ENCODE measurements at places on chromosomes 1 and 21. TPM values are rescaled to one million over a fixed set of nuclear protein-coding genes. Genes with fewer than 3 reads are reported as not detected.

DNA sequence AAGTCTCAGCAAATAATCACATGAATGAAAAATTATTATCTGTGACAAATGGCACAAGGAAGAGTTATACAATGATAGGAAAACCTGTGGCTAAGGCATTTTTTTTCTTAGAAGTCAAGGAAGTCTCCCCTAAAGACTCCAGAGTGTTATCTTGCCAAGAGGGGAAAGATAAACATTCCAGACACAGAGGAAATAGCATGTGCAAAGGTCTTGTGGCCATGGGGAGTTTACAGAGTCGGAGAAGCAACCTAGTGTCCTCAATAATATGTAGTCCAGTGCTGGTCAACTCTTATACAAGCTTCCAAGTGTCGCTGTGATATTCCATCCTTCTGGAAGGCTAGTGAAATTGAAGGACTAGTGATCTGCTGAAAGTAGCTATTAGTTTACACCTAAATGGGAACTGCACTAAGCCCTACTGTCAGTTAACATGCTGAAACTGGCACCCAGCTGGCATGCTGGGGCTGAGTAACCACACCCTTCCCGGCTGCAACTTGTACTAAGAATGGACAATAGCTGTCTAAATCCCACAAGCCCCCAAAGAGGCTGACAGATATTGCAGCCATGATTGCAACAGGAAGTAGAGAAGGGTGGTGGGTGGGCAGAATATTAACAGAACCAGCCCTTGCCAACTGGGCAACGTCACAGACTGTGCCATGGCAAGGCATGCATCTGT, 11.5 kb upstream of the ATP1B1 start:
- no peak for DNase-seq

DNA sequence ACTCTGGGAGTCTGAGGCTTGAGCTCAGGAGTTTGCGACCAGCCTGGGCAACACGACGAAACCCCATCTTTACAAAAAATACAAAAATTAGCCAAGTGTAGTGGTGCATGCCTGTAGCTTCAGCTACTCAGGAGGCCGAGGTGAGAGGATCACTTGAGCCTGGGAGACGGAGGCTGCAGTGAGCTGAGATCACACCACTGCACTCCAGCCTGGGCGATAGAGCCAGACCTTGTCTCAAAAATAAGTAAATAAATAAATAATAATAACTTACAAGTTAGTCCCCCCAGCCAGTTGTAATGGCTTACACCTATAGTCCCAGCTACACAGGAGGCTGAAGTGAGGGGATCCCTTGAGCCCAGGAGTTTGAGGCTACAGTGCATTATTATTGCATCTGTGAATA, 21.7 kb upstream of the BTG2 start:
- no peak for DNase-seq

- no peak for DNase-seq
Measured at GRCh38 chr1:180500689-180501088, 1.7 kb downstream of the ACBD6 start.

GRCh38 chr1:239893127-239893731, 198.5 kb upstream of the FMN2 start:
- no peak for DNase-seq

DNA sequence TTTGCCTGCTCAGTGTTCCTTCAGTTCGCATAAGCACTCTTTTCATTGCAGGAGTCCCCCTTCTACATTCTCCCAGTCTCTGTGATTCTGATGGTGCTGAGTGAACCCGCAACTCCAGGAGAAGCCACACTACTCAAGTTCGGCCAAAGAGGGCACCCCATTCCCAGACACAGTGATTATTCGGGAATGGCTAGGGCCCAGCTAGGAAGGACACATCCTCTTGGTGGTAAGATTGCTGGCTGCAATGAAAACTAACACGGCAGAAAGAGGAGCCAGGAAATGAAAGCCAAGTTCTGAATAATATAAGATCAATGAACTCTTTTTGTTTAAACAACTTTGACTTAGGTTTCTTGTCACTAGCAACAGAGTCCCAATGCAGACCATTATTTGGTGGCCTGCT, 14.9 kb downstream of the CREG1 start:
- no peak for DNase-seq

- DNase-seq, result no peak
Measured at GRCh38 chr1:9850442-9851162, 26.8 kb upstream of the CLSTN1 start.

- peak; percentile 13 for DNase-seq
Measured at GRCh38 chr1:144101397-144102045, 129.7 kb upstream of the FAM72C start.

DNA sequence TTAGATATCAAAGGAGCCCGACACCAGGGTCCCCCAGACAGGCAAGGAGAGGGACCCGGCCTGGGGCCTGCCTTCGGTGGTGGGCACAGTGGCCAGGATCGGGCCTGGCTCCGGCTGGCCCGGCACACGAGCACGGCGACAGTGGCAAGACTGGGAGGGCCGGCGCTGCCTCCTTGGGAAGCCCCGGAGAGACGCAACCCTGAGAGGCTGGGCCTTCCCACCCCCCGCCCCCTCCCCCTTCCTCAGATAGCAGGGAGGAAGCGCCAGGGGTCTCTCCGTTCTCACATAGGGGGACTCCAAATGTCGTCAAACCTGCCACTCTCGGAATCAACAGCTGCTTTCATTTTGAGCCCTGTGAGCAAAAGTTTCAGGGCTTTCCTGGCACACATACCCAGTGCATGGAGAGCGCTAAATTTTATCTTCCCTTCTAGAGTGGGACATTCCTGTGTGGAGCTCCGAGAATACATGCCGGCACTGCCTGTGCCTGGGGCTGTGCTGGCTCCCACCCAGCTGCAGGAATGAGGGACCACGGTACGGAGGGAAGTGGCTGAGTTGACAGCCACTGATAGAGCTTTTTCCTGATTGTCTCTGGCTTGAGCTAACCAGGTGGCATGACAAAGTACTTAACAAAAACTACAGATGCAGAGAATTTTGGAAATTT, 62.4 kb downstream of the CD247 start:
- DNase-seq, result peak; percentile 58

GRCh38 chr1:66438062-66438461, 95.9 kb upstream of the SGIP1 start:
- DNase-seq, result no peak

GRCh38 chr1:36689992-36690391, 207.3 kb upstream of the CSF3R start:
- no peak for DNase-seq

DNA sequence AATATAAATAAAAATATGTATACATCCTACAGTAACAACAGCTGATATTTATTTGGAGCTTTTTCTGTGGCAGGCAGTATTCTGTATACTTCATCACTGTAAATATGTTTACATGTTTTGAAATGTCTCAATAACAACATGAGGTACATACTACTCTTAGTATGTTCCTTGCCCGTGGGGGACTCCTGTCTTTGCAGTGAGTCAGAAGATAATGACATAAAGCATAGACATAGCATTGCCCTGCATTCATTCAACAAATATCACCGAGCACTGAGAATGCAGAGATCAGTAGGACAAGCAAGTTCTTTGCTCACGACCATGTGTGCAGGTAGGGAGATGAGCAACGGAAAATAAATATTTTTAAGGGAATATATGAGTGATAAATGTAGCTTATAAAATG, 246.5 kb downstream of the LTN1 start:
- DNase-seq, result no peak

DNA sequence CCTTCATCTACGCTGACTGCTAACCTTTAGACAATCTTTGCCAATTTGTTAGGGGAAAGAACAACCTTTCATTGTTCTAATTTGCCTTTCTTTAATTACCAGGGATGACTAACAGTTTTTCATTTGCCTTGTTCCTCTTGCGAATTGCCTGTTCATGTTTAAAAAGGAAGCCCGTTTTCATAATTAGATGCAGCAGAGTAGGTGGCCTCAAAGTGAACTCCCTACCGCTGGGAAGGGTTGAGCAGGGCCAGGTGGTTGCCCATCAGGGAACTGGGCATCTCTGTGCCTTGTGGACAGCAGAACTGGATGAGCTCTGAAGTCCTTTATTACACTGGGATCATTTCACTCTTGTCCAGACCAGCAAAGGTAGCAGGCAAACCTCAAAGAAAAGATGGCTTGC, 59.0 kb downstream of the HIVEP3 start:
- no peak for DNase-seq

DNA sequence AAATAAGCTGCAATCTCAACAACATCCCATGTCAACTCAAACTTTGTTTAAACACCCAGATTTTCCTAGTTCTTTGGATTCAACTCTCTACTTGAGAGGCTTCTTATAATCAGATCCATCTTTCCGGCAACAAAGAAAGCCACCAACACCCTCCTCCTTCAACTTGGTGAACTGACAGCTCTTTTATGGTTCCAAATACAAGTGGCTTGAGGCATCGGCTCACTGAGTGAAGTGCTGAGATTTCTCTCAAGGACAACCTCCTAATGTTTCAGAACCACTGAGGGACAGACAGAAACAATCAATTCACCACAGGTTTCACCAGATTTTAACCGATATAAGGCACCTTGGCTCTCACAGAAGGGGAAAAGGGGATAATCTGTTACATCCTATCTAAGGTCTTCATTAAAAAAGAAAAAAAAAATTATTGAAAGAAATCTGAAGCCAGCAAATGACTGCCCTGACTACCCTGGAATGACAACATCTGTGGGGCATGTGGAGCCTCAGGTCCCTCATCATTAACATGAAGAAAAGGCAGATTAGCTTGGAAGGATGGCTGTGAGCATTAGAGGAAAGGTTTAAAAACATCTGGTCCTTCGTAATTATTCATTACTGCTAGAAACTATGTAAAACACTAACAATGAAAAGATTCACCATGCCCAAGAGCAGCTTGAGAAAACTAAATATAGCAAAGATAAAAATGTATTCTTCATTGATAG, 50.9 kb downstream of the PTPN14 start:
- no peak for DNase-seq

DNA sequence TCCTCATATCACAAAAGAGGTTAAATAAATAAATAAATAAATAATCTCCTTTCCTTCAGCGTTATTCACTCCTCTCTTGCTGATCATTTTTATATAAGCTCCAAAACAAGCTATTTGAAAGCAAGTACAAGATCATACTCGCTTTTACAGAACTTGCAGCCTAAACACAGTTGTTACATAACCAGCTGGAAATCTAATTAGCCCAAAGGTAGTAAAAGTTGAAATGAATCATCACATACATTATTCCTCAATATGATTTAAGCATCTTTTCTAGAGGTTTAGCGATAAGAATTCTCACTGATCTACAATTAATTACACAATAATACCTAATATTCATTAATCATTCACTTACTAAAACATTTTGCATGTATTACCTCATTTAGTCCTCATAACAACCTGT, 160.2 kb downstream of the COP1 start:
- DNase-seq, result no peak

DNA sequence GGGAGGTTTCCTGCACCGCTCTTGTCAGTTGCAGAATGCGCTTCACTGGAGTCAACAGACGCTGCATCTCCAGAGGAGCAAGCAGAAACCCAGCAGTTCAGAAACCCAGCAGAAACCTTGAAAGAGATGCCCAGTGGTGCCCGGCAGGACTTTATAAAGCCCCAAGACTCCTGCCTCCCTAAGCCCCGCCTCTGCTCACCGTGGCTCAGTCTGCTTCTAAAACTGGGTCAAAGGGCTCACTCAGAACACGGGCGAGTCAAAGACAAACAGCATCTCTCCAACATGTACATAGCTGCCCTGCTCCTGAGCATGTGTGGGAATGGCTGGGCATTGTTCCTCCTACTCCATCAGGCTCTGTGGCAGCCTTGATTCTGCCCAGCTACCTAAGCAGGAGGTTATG, at the start of gene HMGCS2:
TSS of gene HMGCS2 (minus strand) at position 128 of the 400 bp plus-strand sequence. CDS start at position 67, 61 bp downstream.
- no peak for DNase-seq

- DNase-seq, result no peak
Measured at GRCh38 chr1:209870151-209870831, 42.5 kb downstream of the UTP25 start.

DNA sequence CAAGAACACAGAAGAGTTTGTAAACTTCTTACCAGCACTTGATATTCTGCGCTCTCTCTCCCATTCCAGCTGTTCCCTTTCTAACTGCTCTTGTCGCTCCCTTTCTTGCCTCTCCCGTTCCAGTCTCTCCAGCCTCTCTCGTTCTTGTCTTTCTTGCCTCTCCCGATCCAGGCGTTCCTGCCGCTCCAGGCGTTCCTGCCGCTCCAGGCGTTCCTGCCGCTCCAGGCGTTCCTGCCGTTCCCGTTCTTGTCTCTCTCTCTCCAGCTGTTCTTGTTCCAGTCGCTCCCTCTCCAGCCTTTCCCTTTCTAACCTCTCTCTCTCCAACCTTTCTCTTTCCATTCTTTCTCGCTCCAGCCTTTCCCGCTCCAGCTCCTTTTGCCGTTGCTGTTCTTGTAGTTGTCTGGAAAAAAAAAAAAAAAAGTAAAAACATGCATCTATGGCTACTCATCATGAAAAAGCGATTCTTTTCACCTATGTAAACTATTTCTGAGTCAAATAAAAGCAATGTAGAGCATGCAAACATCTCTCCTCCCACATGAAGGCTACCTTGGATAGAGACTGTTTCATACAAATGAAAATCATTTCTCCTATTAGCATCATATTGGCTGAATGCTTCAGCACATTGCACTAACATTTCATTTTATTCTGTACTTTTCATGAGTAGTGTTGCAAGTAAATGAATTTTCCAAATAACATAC, 91.5 kb upstream of the LBR start:
- no peak for DNase-seq

DNA sequence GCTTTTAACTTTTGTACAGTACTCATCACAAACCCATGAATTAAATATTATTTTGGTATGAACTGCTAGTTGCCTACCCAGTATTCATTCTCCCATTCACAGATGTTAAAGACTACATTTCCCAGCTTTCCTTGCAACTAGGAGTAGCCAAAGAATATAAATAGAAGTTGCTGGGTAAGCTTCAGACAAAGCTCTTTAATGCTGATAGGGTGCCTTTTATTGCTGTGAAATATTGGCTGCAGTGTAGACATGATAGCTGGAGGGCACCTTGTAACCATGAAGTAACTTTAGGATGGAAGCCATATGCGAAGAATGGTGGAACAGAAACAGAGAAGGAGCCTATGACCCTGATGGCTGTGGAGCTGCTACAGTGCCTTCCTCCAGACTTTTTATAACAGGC, 16.7 kb downstream of the JUN start:
- no peak for DNase-seq

GRCh38 chr21:31157756-31158155, 119.5 kb upstream of the KRTAP19-8 start:
- DNase-seq, result no peak

DNA sequence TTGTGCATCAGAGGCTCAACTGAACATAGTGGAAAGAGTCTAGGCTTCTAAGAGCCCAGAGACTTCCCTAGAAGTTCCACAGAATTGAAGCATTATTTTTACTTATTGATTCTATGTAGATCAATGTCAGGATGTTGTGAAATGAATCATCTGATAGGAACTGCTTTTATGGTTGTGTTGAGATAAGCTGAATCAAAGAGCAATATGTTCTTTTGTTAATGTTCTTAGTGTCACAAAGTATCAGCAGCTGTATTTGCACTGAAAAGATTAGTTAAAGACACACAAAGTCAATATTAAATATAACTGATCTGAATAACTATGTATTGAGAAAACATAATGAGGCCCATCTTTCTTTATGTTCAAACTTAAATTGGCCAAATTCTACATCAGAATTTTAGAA, 430.7 kb upstream of the ZRANB2 start:
- DNase-seq, result no peak

- no peak for DNase-seq
Measured at GRCh38 chr1:95118067-95118499, 928 bp downstream of the TLCD4 start.

- no peak for DNase-seq
Measured at GRCh38 chr1:17719874-17720273, 35.3 kb upstream of the ACTL8 start.

Gene UBXN10
- total RNA-seq, result 0.14 TPM

Gene RGS13
- total RNA-seq, result 0.60 TPM

Gene NHLH1
- 0.24 TPM for total RNA-seq

Gene PROK1
- total RNA-seq, result not detected

Gene FOXO6
- 1.7 TPM for total RNA-seq

Gene TSPAN1
- not detected for total RNA-seq

Gene ABCA4
- total RNA-seq, result not detected

Measured in CD8-positive, alpha-beta T cell (primary cell).